ENCODE measurements at places on chromosomes 5 and 9.

DNA sequence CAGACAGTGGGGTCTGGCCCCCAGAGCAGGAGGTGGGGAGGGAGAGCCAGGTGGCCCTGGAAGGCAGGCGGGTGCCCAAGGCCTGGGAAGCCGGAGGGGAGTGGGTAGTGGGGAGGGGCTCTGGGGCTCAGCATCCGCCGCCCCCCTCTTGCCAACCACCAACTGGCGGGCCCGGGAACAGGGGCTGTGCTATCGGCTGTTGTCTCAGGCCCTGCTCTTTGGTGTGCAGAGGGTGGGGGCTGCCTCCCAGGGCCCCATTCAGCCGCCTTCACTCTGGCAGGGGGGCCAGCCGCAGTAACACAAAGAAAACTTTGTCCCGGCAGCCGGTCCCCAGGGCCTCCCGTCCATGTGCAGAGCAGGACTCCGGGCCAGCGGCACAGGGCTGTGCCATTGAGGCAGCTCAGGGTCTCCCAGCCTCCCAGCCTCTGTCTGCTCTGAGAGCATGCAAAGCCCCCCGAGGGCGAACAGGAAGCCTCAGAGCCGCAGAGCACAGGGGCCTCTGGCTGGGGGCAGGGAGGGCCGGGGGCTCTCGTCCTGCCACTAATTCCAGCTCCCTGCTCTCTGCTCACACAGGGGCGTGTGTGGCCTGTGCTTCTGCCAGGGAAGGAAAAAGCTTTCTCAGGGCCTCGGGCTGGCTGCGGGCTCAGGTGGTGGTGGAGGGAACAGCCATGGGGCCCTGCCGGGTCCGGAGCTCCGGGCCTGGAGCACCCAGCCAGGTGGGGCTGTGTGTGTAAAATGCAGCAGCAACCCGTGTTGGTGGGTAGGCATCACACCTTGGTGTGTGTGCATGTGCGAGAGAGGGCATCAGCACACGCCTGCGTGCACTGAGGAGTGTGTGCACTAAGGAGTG, 54.2 kb upstream of the NOTCH1 start:
- DNase-seq = no peak

DNA sequence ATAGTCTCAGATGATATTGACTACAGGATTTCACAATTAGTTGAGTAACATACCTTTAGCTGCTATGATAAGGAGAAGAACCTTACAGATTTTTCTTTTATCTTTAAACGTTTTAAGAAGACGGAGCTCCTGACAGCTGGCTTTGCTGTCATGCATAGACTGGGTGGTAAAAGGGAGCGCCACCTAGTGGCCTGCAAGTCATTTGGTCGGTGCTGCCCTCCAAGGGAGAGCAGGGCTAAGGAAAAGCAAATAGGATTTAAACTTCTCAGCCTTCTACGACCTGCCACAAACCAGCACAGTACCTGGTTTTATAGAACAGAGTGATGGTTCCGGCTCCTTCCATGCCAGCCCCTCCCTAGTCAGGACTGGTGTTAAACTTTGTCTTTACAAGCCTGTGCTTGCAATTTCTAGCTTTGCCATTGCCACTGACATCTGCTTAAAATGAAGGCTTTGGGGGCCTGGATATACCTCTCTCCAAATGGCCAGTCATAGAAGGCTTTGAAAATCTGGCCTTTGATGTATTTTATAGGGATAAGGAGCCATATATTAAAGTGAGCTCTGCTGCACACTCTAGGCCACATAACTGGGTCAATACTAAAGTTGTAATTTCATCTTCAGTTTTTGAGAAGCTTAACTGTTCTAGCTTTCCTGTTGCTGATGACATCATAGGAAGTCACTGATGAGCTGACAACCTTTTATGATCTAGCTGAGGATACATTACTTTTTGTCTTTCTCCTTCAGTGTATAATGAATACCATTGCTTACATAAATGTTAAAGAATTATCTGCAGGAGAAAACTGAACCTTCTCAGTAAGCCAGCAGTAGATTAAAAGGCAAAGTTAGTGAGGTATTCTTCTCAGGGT, 31.1 kb upstream of the ADAMTSL1 start:
- peak; percentile 24 for DNase-seq

DNA sequence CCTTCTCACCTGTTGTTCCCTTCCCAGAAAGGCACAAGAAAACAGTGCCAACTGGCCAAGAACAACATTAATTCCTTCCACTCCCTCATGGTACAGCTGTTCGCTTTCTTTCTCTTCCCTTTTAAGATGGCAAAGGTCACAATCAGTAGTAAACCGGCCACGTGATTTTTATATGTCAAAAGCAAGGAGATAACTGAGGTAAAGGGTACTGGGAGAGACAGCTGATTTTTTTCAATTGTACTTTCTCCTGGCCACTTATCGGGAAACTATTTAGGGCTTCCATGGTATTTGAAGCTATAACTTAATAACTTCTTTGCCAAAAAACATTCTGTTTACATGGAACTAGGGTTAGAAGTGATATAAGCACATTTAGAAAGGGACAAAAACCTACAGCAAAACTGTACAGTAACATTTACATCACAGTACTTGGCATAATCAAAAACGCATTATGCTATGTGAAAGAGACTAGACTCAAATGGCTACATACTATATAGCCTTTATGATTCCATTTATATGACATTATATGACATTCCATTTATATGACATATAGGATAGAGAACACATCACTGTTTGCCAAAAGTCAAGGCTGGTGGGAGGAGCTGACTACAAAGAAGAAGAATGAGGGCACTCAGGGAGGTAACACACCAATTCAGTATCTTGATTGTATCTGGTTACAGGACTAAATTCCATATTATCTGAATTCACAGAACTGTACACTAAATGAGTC, 24.8 kb downstream of the PLPP1 start:
- DNase-seq = no peak

DNA sequence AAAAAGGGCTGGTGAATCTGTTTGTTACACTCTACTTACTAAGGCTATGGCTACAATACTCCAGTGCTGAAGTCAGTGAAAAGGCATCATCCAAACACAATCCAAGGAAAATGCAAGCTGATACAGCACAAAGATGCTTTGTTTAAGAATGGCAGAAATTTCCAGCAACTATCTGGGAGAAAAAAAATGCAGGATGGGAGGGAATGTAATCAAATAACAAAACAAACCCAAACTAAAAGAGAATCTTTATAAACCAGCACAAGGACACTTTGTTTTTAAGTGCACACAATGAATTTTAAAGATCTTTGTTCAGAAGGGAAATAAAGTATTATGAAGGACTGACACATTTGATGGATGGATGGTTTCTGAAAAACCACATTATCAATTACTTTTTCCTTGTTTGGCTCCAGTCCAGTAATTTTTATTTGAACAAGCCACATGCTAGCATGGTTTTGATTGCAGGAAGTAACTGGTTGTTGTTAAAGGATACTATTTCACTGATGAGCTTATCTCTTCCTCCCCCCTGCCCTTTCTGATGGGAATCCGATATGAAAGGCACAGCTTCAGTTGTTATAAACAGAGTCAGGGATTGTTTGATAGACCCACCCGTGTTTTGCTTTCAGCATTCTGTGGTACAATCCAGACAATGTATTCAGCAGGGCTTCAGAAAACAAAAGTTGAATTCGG, 12.1 kb upstream of the TLE4 start:
- DNase-seq = no peak

DNA sequence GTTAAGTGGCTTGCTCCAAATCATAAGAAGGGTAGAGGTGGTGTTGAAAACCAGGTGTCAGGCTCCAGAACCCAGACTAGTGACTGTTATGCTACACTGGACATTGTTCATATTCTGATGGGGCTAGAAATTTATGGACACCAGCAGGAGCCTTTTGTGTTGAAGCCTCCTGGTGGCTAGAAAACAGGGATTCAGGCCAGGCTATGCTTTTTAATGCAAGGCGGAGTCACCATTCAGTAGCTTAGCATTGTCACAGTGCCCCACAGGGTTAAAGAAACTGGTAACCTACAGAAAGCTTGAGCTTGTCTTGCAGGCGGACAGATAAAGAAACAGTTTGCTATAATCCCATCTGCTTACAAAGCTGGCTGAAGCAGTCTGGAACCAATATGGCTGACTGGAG, 23.0 kb upstream of the GOLM1 start:
- no peak for DNase-seq

All from stimulated activated CD4-positive, alpha-beta T cell treated with anti-CD3 and anti-CD28 coated beads, Interleukin-12 subunit alpha, Interleukin-12 subunit beta, amount 100 ng/mL, for 24 hours (primary cell).